Activated T-helper 1 cell treated with anti-CD3 and anti-CD28 coated beads, Interleukin-2, amount 50 U/mL, for 16 hours (primary cell): ENCODE measurements at places on chromosomes 1 and 21.
A peak's percentile ranks its signal among the peaks of the same experiment; 100 is the strongest.

- no peak for DNase-seq
Measured at GRCh38 chr1:112877750-112878149, 78.2 kb downstream of the SLC16A1 start.

DNA sequence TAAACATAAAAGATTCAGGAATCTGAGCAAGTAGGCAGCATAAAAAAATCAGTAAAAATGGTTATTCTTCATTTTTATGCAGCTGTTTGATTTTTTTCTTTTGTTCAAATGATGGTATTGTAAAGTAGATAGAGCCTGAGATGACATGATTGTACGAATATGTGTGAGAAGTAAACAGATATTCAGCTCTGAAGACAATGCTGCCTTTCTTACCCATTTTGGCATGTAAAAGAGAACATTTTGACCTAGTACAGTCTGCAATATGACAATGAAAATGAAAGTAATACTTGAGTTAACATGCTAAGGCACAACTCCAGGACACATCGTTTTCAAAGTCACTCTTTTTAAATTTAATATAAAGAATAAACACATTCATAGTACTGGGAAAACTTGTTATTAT lies 95.7 kb upstream of the NCAM2 start:
- DNase-seq = no peak

- no peak for DNase-seq
Measured at GRCh38 chr21:34878940-34879339, 170.2 kb downstream of the RUNX1 start.

DNA sequence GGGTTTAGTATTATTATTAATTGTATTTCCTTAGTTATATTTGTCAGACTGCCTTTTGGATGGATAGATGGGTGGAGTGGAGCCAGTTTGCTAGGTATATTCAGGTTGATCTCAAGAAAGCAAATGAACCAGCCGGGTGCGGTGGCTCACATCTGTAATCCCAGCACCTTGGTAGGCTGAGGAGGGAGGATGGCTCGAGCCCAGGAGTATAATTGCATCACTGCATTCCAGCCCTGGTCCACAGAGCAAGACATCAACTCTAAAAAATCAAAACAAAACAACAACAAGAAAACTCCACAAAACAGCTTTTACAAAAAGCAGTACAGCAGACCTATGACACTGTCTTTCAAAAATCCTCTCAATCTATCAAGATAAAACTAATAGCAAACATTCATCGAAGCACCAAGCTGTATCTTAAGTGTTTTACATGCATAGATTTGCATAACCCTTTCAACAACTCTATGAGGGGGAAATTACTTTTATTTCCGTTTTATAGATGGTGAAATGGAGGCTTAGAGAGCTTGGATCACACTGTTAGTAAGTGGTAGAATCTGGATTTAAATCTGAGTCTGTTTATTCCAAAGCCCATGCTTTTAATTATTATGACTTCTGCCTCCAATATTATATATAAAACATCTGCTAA lies 25.5 kb downstream of the KMO start:
- DNase-seq = no peak

DNA sequence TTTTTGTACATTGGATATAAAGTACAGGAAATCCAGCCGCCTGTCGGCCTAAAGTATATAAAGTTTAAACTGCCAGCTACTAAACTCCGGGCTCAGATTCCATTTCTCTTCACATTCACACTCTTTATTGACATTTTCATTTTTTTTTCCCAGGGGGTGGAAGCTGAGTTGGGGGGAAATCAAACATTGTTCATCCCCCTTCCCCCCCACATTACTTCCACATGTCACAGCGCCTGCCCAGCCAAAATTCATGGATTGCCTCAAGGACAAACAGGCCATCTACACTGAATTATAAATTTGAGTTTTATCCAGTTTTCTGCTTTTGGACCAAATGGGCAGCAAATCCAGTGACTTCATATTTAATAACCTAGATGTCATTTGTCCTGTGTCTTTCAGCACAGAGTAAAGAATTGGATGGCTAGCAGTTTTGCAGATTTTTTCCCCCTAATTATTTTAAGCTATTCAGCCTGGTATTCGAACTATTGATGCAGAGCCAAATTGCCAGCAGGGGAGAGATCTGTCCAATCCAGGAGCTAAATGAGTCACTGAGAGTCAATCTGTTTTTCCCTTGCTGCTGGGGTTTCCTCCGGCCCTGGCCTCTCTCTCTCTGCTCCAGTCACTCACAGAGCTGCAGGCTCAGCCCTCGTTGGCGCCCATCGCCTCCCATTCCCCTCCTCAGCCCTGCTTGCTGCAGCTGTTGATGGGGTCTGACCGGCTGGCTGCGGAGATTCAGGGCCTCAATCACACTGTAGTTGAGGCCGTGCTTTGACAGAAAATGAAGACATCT lies 98.0 kb downstream of the LMO4 start:
- no peak for DNase-seq

DNA sequence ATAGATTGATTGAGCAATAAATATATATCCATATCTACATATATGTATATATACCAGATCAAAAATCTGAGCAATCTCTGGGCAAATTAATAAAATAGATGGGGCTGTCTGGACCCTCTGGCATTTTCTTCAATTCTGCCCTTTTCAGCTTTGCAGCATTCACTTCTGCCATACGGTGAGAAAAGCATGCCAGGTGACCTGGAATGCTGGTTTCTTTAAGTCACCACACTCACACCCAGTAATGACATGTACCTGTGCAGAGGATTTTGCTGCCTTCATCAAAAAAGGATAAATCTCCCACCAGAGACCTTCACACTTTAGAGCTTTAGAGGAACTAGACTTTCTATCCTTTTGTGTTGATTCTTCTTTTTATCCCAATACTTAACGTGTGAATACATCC lies 223.2 kb upstream of the NFIA start:
- no peak for DNase-seq

- no peak for DNase-seq
Measured at GRCh38 chr1:42429603-42430002, 26.2 kb downstream of the ZMYND12 start.

DNA sequence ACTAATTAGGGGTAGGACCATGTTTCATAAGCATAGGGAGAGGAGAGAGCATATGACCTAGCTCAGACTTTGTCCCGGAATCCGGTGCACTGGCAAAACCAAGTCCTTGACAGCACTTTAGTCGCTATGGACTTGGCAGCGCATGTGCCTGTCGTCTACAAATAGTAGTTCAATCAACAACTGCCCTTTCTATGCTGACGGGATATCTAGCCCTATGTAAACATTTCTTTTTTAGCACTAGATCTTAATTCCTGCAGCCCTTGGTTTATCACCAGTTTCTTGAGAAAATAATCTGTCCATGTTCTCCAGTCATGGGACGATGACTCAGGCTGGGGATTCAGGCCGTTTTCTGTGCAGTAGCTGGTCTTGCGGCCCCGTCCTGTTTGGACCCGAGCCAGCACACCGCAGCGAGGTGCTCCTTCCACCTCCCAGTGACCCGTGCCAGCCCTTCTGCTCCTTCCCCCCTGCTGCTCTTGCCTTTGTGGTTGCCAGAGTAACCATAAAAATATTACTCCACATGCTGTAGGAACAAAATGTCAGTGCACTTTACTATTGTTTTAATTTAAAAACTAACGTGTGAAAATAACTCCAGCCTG lies 8.6 kb upstream of the MT1HL1 start:
- DNase-seq = no peak

GRCh38 chr21:38729754-38730379 lies 75.9 kb upstream of the ETS2 start:
- DNase-seq = no peak

- DNase-seq = no peak
Measured at GRCh38 chr1:961132-961669, 817 bp downstream of the KLHL17 start.

DNA sequence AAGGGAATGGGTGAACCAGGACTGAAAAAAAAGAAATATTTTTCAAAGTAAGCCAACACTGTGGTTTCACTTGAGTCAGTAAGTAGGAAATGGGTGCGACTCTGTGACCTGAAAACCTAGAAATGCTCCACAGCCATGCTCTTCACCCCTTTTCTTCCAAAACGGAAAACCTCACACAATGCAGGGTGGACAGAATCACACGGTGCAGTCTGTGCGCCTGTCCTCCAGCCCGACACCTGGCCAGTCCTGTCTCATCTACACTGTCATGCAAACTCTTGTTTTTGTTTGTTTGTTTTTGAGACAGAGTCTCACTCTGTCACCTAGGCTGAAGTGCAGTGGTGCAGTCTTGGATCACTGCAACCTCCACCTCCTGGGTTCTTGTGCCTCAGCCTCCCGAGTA lies 53.3 kb downstream of the B3GALT5 start:
- no peak for DNase-seq

GRCh38 chr1:162165528-162165927 lies 96.0 kb downstream of the NOS1AP start:
- no peak for DNase-seq

- DNase-seq = no peak
Measured at GRCh38 chr1:26049531-26050247, 3.8 kb upstream of the SLC30A2 start.

GRCh38 chr1:240098534-240098933 lies 6.9 kb downstream of the FMN2 start:
- DNase-seq = no peak

- DNase-seq = peak; percentile 20
Measured at GRCh38 chr21:37675202-37675801, 241.0 kb downstream of the KCNJ6 start.

DNA sequence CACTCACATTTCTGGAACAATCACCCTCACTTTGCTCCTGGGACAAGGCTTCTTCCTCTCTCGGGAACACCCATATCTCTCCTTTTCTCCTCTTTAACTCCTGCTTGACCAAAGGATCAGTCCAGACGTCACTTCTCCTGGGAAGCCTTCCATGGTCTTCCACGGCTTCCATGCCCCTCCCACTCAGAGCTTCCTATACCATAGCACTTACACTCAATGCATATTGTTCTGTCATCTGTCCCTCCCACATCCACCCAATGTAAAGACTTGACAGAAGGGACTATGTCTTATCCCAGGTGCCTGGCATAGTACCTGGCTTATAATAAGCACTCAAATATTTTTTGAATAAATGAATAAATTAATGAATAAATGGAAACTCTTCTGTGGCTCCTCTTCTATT lies 28.2 kb downstream of the CD34 start:
- DNase-seq = no peak

- DNase-seq = no peak
Measured at GRCh38 chr1:84110629-84111028, 33.4 kb upstream of the PRKACB start.

DNA sequence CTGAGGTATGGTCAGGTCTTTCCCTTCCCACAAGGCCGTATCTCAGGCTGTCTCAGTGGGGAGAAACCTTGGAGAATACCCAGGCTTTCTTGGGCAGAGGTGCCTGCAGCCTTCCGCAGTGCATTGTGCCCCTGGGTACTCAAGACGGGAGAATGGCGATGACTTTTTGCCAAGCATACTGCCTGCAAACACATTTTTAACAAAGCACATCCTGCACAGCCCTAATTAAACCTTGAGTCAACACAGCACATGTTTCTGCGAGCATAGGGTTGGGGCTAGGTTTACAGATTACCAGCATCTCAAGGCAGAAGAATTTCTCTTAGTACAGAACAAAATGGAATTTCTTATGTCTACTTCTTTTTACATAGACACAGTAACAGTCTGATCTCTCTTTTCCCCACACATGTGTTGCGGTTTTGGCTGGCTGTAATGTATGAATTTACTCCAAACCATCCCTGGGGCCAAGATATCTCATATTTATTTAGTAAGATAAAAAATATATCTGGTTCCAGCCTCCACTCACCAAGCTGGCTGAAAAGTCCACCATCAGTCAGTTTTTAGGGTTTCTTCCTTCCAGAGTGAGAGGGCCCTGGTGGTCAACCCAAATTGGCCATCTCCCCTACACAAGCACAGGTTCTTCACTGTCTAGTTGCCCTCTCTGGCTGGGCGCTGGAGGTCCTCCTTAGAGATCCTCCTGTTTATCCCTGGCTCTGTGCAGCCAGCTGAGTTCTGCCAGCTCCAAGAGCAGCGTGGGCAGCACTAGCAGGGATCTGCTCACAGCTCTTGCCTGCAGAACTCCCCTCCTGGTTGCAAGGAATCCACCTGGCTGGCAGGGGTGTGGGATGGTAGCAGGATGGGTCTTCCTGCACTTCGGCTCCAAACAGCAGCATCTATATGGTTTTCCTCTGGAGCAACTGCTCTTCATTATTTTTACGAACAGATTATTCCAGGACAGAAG lies 2.6 kb downstream of the FAAH start:
- no peak for DNase-seq

- no peak for DNase-seq
Measured at GRCh38 chr1:197390856-197391255, 122.8 kb downstream of the CRB1 start.

- DNase-seq = no peak
Measured at GRCh38 chr1:215376544-215377264, 190.4 kb upstream of the KCTD3 start.

- no peak for DNase-seq
Measured at GRCh38 chr1:9731051-9731537, 79.6 kb downstream of the PIK3CD start.

DNA sequence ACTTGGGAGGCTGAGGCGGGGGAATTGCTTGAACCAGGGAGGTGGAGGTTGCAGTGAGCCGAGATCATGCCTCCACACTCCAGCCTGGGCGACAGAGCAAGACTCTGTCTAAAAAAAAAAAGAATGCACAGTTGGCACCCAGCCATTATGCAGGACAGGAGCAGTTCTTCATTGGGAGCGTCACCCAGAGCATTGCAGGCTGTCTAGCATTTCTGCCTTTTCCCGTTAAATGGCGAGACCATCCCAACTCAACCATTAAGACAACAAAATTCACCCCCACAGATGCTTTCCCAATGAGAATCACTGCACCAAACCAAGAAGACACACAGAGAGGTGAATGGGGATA lies 105.8 kb downstream of the EDEM3 start:
- no peak for DNase-seq

- DNase-seq = peak; percentile 86
Measured at GRCh38 chr1:1069056-1069710, 4.9 kb downstream of the RNF223 start.

DNA sequence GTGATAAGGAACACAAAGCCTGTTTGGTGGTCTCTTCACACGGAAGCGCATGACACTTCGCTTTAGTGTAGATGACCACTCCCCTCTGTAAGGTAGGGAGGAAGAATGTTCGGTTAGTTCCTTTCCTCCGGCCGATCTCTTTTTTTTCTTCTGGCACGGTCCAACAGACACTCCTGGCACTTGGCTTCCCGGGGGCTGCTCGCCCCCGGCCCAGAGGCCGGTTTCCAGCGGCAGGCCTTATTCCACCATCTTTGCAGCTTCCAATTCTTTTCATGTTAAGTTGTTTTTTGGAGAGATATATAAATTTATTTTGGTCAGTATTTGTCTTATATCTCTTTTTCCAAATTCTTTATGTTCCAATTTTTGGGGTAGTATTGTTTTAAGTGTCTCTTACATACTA lies 151.8 kb upstream of the GREM2 start:
- DNase-seq = no peak

GRCh38 chr1:869499-870244 lies 54.1 kb upstream of the SAMD11 start:
- peak; percentile 79 for DNase-seq

DNA sequence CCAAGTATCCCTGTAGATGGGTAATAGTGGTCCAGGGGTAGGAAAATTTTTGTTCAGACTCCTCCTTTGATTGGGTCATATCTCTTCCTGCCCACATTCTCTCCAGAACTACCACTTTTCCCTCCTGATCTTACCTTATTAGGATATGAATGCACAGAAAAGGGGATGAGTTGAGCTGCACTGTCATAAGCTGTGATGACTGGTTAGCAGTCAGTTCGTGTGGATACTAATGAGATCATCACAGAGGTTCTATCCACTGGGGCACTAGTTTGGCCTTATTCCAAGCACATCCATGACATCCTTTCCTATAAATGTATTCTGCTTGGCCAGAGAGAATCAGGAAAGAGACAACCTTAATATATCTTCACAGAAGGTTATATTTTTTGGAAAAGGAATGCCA lies 22.1 kb upstream of the TBX15 start:
- no peak for DNase-seq
